ENCODE measurements at places on chromosomes 5 and 9.

GRCh38 chr5:151047814-151048425 lies 27.5 kb downstream of the GPX3 start:
- DNase-seq, result peak; percentile 48

GRCh38 chr9:92807757-92808725 lies 43.4 kb upstream of the BICD2 start:
- no peak for DNase-seq

- peak; percentile 7 for DNase-seq
Observed at GRCh38 chr5:52043543-52043942, 660.3 kb downstream of the ISL1 start.

- no peak for DNase-seq
Observed at GRCh38 chr5:10311595-10312425, 4.1 kb upstream of the CMBL start.

GRCh38 chr9:38352530-38353328 lies 39.8 kb upstream of the ALDH1B1 start:
- peak; percentile 41 for DNase-seq

- DNase-seq, result no peak
Observed at GRCh38 chr9:114226246-114227055, 71.1 kb downstream of the COL27A1 start.

DNA sequence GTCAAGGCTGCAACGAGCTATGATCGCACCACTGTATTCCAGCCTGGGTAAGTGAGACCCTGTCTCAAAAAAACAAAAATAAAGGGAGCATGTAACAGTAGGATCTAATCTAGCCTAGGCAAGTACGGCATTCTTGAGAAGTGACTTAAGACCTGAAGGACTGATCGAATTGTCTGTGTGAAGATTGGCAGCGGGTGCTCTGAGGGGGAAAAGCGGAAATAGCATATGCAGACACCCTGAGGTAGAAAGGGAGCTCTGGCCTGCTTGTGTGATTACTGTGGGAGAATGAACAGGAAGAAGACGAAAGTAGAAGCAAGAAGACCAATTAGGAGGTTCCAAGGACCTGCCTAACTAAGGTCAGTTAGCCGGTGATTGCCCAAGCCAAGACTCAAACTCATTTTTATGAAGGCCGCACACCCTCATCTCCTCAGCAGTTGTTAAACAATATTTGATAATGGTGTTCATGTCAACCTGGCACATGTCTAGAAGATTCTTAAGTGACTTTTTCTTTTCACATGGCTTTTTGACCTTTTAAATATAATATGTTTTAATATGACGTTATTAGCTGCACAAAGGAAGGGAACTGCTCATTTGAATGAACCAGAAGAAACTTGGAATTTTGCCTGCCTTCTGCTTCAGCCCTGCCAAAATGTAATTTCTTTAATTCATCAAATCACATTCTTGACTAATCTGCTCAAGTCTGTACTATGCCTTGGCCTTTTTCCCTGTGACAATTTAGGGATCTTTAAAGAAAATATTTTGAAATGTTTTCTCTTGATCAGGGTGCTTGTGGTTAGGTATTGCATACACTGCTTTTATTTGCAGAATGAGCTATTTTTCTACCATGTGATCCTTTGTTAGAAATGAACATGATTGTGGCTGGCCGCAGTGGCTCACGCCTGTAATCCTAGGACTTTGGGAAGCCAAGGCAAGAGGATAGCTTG lies 289.2 kb upstream of the DMRT1 start:
- no peak for DNase-seq

GRCh38 chr5:132662925-132663770 lies 5.2 kb downstream of the IL13 start:
- DNase-seq, result peak; percentile 24

- DNase-seq, result no peak
Observed at GRCh38 chr5:179812135-179812825, 5.6 kb upstream of the MGAT4B start.

- no peak for DNase-seq
Observed at GRCh38 chr5:78793907-78794662, 145.5 kb upstream of the LHFPL2 start.

- no peak for DNase-seq
Observed at GRCh38 chr5:32785611-32786254, 74.6 kb downstream of the NPR3 start.

DNA sequence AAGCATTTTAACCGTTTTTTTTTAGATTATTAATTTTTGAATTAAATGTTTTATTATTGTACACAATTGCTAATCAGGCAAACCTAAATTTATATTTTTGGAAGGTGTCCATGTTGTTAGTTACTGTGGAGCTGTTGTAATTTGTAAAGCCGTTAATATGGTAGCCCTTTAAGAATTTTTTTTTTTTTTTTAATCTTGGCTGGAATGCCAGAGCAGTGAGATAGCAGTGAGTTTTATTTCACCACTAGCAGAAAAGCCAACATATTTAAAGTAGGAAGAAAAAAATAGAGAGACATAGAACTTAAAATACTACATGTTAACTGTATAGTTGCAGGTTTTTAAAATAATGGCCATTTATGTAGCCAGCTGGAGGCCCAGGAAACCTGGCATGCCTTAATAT lies 35.3 kb upstream of the RNF20 start:
- no peak for DNase-seq

GRCh38 chr9:121608168-121608853 lies 43.1 kb upstream of the DAB2IP start:
- no peak for DNase-seq

DNA sequence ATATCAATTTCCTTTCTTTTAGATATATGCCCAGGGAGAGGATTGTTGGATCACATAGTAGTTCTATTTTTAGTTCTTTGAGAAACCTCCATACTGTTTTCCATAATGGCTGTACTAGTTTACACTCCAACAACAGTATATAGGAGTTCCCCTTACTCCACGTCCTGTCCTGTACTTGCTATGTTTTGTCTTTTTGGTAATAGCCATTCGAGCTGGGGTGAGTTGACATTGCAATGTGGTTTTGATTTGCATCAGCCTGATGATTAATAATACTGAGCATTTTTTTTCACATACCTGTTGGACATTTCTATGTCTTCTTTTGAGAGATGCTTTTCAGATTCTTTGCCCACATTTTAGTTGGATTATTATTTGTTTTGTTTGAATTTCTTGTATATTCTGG lies 445.9 kb downstream of the NTRK2 start:
- no peak for DNase-seq

DNA sequence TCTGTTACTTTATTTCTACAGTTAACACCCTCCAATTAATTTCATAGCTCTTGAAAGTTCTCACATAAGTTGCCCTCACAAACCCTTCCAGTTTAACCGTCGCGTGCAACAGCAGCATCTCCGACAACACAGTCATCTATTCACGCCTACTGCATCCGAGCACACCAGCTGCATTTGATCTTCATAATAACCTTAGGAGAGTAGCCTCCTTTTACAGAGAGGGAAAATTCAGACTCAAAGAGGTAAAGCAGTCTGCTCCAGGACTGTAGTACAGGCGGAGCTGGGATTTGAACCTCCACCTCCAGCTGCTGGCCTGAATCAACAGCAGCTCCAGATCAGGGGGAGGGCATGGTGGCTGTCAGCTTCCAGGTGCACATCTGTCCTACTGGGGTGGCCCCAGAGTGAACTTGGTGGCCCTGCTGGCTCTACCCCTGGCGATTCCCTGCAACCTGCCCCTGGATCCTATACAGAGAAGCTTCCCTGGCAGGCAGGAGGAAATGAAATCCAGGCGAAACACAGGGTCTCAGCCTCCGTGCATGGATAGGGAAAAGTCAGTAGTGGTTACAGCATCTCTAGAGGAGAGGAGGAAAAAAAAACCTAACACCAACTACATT lies 71.6 kb upstream of the UNC5A start:
- no peak for DNase-seq

- DNase-seq, result peak; percentile 31
Observed at GRCh38 chr5:154097031-154097430, 58.3 kb downstream of the MFAP3 start.

DNA sequence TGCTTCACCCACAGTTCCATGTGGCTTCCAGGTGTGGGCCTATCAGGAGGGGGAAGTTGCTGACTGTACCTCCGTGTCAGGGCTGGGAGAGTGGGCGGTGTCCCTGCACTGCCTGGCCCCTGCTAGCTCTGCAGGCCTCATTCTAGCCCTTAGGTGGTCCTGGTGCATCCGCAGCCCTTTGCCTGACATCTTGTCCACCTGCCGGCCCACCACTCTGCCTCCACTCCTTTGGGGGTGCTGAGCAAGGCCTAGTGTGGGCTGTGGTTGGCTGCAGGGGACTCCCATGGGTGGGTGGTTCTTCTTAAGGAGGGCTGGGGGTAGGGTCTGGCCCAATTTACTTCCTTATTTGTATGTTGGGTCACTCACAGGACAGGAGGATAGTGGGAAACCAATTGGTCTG lies 66.9 kb downstream of the HSPA4 start:
- DNase-seq, result no peak

- DNase-seq, result peak; percentile 35
Observed at GRCh38 chr5:31692561-31693221, 53.8 kb downstream of the PDZD2 start.

DNA sequence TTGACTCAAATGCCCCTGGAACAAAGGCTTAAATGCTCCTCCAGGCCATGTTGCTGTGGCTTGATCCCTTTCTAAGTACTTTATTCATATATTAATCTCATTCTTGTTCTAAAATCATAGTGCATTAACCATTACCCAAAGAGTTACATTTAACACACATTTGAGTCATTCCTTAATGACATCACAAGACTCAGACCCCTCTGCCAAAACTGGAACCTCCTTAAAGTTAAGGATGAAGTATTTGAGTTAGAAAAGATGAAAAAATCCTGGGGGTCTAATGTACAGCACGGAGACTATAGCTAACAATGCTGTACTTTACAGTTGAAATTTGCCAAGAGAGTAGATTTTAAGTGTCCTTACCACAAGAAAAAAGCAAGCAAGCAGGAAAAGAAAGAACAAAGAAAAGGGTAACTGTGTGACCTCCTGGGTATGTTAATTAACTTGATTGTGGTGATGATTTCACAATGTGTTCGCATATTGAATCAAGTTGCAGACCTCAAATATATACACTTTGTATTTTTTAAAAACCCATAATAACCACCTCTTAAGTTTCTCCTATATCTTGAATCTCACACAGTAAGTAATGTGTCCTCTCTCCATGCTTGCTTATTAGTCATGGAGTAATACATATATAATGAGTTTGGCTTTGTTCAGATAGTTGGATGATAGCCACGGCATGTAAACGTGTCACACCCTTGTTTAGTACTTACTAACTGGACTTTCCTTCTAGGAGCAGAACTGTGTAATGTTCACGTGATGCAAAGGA lies 376.9 kb downstream of the SEMA5A start:
- DNase-seq, result no peak

- DNase-seq, result no peak
Observed at GRCh38 chr5:34791761-34792244, 47.2 kb upstream of the TTC23L start.

DNA sequence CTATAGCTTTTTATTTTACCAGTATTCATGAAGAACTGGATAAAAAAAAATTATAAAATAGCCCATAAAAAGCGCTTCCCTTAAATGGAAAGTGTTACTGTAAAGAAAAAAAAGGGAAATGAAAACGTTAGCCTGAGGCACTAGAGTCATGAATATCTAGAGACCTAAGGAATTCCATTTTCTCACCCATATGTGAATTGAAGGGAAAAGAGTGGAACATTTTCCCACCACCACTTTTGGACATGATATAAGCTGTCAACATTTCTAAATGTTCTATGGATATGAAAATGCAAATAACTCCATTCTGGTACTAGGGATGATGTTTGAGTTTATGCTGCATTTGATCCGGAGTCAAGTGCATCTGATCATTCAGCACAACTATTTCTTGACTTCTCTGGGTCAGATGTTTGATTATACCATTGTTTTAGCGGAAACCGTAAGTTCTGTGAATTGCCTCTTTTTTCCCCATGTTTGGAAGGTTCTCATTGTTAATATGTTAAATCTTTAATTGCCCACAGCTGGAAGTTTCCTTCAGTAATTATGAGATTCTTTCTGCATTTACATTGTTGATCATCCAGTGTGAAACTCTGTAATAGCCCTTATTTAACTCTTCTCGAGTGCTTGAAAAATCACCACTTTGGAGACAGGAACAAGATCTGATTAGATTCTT lies 467.4 kb upstream of the SEMA6A start:
- no peak for DNase-seq

- no peak for DNase-seq
Observed at GRCh38 chr9:132879457-132880323, 992 bp downstream of the SPACA9 start.

DNA sequence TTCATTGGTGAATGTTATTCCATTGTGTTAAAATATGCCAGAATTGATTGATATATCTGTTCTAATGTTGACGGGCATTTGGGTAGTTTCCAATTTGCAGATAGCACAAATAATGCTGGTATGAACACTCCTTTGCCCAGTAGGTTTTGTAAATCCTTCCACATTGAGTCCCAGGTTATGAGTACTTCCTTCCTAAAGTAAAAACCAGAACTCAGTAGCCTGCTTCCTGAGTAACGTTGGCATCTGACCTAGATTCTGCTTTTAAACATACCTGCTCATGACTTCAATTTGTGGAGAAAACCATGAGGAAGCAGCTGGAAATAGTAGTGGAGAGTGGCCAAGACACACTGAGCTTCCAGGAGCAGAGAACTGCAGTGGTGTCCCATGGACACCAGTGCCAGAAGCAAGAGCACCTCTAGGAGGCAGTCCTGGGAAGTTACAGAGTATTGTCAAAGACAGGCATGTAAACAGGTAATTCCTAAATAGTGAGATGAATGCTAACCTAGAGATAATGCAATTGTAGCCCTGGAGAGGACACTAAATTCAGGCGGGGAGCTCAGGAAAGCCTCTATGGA lies 24.3 kb upstream of the RASGRF2 start:
- peak; percentile 16 for DNase-seq

DNA sequence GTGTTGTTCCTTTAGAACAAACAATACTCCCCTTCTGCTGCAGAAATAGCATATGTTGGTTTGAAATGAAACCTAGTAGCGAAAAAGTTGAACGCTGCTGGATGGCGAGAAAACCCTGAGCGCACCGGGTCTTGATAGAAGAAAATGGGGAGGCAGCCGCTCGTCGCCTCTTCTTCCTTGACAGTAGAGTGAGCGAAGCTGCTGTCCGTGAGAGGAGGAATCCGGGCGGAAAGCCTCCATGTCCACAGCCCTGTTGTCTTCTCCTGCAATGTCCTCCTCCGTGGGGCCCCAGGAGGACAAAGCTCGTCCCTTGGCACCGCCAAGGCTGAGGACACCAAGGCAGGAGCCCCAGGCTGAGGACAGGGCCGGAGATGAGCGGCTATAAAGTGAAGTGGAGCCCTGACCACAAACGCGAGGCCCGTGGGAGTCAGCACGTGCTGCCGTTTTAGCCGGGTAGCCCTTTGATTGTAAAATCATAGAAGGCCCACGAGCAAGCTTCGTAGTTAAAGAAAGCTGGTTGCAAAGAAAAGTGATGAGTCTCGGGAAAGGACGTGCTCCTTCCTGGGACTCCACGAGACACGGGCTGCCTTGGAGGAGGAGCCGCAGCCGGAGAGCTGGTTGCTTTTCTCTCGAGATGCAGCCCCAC lies 35.6 kb downstream of the MRPL36 start:
- DNase-seq, result no peak

- no peak for DNase-seq
Observed at GRCh38 chr5:172931001-172931536, 28.2 kb upstream of the RPL26L1 start.

GRCh38 chr9:121503444-121503843 lies 3.8 kb upstream of the GGTA1 start:
- no peak for DNase-seq
